ENCODE measurements at places on chromosomes 11 and 22.

- DNase-seq, result no peak
Observed at GRCh38 chr22:44353041-44353440, 40.3 kb upstream of the SHISAL1 start.

GRCh38 chr11:36487619-36488018 is 22.5 kb downstream of the TRAF6 start:
- no peak for DNase-seq

GRCh38 chr11:8693010-8693551 is 10.5 kb downstream of the RPL27A start:
- no peak for DNase-seq

DNA sequence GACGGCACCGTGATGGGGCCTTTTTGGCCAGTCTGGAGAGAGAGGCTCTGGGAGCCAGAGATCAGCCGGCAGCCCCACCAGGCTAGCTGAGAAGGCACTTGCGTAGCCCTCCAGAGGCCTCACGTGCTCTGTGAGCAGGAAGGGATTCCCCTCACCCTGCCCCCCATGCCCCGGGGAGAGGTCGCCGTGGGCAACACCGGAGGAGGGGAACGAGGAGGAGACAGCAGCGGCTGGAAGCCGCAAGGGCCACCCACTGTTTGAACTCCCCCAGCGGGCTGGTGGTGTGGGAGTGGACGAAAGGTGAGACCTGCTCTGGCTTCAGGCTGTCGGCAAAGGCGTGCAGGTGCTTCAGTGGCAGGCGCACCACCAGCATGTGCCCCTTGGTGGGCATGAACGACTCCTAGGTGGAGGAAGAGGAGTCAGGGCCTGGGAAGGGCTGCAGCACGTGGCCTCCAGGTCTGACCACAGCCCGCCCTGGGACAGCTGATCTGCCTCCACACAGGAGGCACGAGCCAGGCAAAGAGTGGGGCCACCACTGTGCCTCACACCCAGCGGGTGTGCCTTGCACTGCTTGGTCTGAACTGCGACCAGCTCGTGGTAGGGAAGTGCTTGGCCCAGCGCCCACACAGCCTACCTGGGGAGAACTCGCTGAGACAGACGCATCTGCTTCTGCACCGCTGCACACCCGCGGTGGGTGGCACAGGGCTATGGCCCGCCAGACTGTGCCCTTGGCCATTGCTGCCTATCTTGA is 99.9 kb downstream of the MED15 start:
- peak; percentile 23 for DNase-seq

DNA sequence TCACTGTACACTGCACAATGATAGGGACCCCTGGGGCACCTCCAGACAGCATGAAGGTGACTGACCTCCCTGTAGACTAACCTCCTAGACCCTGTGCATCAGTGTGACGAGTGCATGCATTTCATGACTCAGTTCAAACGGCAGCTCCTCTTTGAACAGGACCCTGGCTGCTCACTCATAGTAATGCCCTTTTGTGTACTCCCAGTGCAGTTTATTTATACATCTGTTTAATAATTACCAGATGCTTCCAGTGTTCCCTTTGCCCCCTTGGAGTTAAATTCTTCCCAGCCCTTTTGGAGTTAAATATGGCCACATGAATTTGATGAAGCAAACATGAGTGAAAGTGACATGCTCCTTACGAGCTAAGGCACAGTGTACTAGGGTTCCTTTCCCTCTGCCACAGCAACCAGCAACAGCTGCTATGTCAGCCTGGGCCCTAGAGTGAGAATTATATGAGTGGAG is 72.4 kb downstream of the PANX1 start:
- no peak for DNase-seq

DNA sequence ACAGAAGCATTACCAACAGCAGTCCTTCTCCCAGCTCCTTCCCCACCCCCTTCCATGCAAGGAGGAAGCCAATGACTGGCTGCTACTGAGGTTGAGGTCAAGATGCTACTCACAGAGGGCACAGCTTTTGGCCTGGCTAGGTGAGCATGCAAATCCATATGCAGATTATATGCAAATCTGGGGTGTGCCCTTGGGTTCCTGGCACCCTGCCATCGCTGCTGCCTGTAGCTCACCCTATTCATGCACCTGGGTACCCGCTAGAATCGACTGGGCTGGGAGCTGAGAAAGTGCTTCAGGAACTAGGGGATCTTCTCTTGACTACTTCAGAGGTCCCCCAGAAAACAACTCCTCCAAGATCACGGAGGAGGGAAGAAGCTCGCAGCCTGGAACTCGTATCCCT is 4.0 kb downstream of the DSCAML1 start:
- no peak for DNase-seq

All from NB4 (cell line).